ENCODE measurements at places on chromosomes 16 and 17. TPM values are rescaled to one million over a fixed set of nuclear protein-coding genes. Genes with fewer than 3 reads are reported as not detected.

Gene TM4SF5
- total RNA-seq = not detected

Gene RUNDC1
- 11.6 TPM for total RNA-seq

Gene KRT20
- not detected for total RNA-seq

Gene SLC47A2
- not detected for total RNA-seq

Gene ARHGAP23
- 0.73 TPM for total RNA-seq

Gene HSPB9
- total RNA-seq = not detected

DNA sequence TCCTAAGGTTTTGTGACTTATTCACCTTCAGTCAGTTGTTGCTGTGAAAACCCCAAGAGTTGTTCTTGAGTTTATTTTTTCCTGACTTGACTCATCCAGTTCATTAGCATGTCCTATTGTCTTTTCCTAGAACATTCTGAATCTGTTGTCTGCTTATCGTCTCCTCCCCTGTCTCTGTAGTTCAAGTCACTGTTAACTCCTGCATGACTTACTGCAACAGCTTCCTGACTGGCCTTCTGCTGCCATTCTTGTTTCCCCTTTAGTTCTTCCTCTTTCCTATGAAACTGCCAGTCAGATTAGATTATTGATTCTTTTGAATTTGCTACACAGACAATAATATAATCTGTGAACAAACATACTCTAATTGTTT lies 161.5 kb downstream of the FTO start:
- no peaks in the 10 kb centered on the region for H3K27me3 ChIP-seq
- no peak overlapping the region for H3K27ac ChIP-seq
- no peak overlapping the region for H3K4me3 ChIP-seq
- H3K36me3 ChIP-seq = peaks cover 4% of the 10 kb centered on the region
- H3K4me1 ChIP-seq = no peaks in the 10 kb centered on the region

DNA sequence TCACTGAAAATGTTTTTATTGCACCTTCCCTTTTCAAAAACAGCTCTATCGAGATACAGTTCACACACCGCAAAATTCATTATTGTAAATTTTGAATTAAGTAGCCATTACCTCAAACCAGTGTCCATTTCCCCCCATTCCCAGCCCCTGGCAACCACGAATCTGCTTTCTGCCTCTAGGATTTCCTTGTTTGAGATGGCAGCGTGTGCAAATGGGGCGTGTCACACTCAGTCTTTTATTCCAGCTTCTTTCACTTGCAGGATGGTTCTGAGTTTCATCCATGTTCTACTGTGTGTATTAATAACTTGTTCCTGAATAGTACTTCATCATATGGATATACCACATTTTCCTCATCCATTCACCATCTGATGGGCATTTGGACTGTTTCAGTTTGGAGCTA lies 14.8 kb downstream of the ACSF3 start:
- H3K4me1 ChIP-seq = peaks cover 14% of the 10 kb centered on the region
- H3K4me3 ChIP-seq = no peak overlapping the region

GRCh38 chr16:28318042-28318744 lies 25.9 kb downstream of the SBK1 start:
- no peak overlapping the region for H3K27ac ChIP-seq
- H3K36me3 ChIP-seq = peaks cover 17% of the 10 kb centered on the region
- H3K4me3 ChIP-seq = no peak overlapping the region

- H3K4me1 ChIP-seq = peaks cover 43% of the 10 kb centered on the region
- H3K27me3 ChIP-seq = no peaks in the 10 kb centered on the region
- DNase-seq = no peak
These were observed 1.7 kb upstream of the PRKCB start for GRCh38 chr16:23833960-23834685.

DNA sequence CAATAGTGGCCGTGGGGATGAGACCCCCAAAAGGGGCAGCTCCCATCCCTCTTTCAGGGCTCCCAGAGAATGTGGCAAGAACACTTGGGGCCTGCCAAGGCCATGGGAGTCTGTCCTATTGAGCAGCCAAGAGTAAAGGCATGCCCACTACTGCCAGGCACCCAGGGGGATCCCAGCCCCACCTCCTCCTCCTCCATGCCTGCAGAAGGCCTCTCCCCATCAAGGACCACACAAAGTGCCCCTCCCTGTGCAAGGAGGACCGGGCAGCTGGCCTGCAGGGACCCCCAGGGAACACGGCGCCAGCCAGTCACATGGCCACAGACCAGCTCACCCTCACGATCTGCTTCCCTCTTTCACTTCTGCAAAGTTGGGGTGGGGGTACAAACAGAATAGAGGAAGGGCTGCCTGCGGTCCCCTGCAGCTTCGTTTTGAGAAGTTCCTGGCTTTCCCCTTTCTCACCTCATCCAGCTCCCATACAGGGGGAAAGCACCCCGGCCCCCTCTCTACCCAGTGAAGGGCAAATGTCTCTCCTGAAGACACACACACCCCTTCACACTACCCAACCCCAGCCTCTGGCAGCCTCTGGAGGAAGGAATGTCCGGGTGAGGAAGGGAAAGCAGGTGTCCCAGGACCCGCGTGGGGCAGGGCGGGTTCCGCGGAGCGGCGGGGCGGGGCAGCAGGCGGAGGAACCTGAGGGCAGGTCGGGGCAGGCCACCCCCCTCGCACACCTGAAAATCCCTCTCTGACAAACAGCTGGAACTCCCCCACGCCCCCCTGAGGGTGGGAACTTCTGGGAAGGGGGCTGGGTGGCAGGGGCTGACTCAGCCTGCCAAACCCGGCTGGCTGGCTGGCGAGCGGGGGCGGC lies 2.0 kb downstream of the PPP1R9B start:
- H3K4me1 ChIP-seq = peaks cover 77% of the 10 kb centered on the region
- peak overlapping the region; percentile 86 for H3K4me3 ChIP-seq
- H3K36me3 ChIP-seq = peaks cover 34% of the 10 kb centered on the region
- peak; percentile 78 for DNase-seq

GRCh38 chr16:84782846-84783245 lies 36.9 kb upstream of the CRISPLD2 start:
- peaks cover 24% of the 10 kb centered on the region for H3K36me3 ChIP-seq
- DNase-seq = no peak
- no peak overlapping the region for H3K27ac ChIP-seq
- H3K27me3 ChIP-seq = no peaks in the 10 kb centered on the region

DNA sequence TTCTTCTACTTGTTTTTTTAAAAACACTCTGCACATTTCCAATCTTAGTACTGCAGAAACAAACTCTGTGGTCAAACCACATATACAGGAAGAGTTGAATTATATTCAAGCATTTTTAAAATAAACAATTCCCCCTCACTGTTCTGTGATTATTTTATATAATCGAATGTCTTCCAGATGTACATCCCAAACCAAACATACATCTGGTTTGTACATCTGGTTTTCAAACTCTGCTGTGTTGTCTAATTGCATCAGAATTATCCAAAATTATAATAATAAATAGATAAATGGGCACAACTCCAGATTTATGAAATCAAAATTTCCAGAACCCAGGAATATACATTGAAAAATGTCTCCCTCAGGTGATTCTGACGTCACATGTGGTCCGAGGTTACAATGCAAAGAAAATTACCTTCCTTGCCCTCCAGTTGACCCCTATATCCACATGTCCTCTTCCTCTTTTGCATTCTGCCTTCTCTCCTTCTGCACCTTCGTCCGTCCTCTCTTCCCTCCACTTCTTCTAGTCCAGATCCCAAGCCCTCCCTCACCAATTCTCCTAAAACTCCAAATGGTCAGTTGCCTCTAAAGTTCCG lies 13.3 kb upstream of the CCDC144A start:
- no peak for DNase-seq
- H3K36me3 ChIP-seq = no peaks in the 10 kb centered on the region
- H3K27ac ChIP-seq = no peak overlapping the region
- H3K4me1 ChIP-seq = no peaks in the 10 kb centered on the region
- H3K27me3 ChIP-seq = no peaks in the 10 kb centered on the region
- H3K4me3 ChIP-seq = no peak overlapping the region

GRCh38 chr17:43548689-43549379 lies 2.7 kb upstream of the ETV4 start:
- H3K27ac ChIP-seq = no peak overlapping the region
- H3K4me3 ChIP-seq = no peak overlapping the region
- peaks cover 31% of the 10 kb centered on the region for H3K4me1 ChIP-seq
- peaks cover 67% of the 10 kb centered on the region for H3K27me3 ChIP-seq
- DNase-seq = no peak

DNA sequence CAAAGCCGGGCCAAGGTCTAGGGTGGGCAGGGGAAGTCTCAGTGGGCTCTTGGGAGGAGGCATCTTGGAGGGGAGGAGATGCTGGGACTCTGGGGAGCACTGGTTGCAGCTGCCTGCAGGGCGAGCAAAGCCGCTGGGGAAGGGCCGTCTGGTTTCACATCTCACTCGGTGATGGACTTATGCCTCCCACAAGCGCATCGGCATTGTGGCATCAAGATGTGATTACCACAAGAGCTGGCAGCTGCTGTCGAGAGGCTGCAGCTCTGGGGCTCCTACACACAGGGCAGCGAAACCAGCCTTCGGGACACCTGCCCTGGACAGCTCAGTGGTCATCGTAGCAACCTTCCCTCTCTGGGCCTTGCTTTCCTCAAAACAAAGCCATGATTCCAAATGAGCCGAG lies 3.1 kb upstream of the KCNJ12 start:
- no peak overlapping the region for H3K4me3 ChIP-seq
- H3K4me1 ChIP-seq = peaks cover 11% of the 10 kb centered on the region
- no peak for DNase-seq

DNA sequence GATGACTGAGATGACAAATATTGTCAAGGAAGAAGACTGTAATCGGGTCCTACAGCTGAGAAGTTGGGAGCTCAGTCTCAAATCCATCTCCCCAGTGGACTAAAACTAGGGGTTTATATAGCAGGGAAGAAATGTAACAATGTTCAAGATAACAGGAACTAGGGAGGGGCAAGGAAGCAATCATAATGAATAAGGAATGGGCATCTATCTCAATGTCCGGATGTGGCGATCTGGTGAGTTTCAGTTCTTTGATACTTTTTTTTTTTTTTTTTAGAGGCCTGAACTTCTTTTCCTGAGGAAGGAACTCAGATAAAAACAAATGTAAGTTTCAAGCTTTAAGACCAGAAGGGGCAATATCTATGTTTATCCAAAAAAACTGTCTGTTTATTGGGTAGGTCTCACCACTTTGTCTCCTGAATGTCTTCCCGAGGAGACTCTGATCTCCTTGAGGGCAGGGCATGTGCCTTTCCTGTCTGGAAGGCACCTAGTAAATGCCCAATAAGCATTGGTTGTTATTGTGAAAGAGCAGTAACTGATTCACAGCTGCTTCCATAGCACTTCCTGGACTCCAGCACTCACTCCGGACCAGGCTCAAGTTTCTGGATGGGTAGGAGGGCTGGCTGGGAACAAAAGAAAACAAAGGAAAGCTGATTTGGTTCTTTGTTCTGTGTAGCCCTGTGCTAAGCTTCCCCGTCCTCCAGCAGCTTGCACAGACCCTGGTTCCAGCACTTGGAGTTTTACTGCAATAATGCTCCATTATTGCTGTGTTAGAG lies 51.9 kb downstream of the MEOX1 start:
- H3K4me3 ChIP-seq = no peak overlapping the region
- H3K27ac ChIP-seq = no peak overlapping the region
- H3K36me3 ChIP-seq = no peaks in the 10 kb centered on the region
- no peaks in the 10 kb centered on the region for H3K4me1 ChIP-seq

DNA sequence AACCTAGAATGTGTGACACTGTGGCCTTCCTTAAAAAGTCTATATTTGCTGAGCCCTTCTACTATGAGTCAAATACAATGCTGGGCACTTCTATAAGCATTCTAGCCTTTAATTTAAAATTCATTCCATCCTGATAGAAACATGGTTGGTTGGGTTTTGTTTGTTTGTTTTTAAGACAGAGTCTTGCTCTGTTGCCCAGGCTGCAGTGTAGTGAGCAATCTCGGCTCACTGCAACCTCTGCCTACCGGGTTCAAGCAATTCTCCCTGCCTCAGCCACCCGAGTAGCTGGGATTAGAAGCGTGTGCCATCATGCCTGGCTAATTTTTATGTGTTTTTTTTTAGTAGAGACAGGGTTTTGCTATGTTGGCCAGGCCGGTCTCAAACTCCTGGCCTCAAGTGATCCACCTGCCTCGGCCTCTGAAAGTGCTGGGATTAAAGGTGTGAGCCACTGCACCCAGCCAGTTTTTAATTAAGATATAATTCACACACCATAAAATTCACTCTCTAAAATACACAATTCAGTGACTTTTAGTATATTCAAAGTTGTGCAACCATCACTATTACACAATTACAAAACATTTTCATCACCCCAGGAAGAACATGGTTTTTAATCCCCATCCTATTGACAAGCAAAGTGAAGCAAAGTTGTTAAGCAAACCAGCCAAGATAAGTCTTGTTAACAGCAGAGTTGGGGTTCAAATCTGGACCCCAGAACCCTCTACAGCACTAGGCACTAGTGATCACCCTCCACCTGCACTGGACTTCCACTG lies 42.8 kb downstream of the CMTM4 start:
- DNase-seq = no peak
- no peak overlapping the region for H3K27ac ChIP-seq
- H3K36me3 ChIP-seq = no peaks in the 10 kb centered on the region
- no peak overlapping the region for H3K4me3 ChIP-seq
- peaks cover 3% of the 10 kb centered on the region for H3K27me3 ChIP-seq
- H3K4me1 ChIP-seq = peaks cover 6% of the 10 kb centered on the region

- no peak for DNase-seq
- H3K36me3 ChIP-seq = no peaks in the 10 kb centered on the region
- H3K27ac ChIP-seq = no peak overlapping the region
- H3K4me3 ChIP-seq = no peak overlapping the region
These were observed 6.8 kb upstream of the SP6 start for GRCh38 chr17:47857551-47858455.

DNA sequence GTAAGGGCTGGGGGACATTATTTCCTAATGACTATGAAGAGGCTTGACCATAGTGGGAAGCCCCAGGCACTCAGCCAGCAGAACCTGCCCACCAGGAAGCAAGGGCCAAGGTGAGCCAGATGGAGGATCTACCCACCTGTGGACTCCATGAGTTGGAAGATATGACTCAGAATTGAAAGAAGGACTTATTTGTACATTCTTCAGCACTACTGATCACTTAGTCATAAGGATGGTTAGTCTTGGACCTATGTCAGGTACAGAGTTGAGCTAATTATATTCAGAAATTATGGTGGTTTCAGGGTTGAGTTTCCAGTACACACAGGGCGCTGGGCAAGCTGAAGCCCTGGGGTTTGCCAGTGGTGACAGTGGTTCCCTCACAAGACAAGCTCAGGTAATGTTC lies 24.0 kb upstream of the GRIN2A start:
- H3K4me3 ChIP-seq = no peak overlapping the region
- no peak overlapping the region for H3K27ac ChIP-seq
- H3K36me3 ChIP-seq = no peaks in the 10 kb centered on the region
- no peak for DNase-seq
- H3K27me3 ChIP-seq = no peaks in the 10 kb centered on the region
- H3K4me1 ChIP-seq = no peaks in the 10 kb centered on the region

GRCh38 chr16:67653128-67653788 lies 6.8 kb downstream of the ACD start:
- no peak for DNase-seq
- H3K36me3 ChIP-seq = peaks cover 87% of the 10 kb centered on the region
- H3K27ac ChIP-seq = no peak overlapping the region
- no peaks in the 10 kb centered on the region for H3K27me3 ChIP-seq

GRCh38 chr16:1194665-1195392 lies 30.2 kb downstream of the TPSG1 start:
- peaks cover 5% of the 10 kb centered on the region for H3K4me1 ChIP-seq
- no peak overlapping the region for H3K4me3 ChIP-seq
- H3K36me3 ChIP-seq = no peaks in the 10 kb centered on the region
- peak; percentile 40 for DNase-seq

GRCh38 chr16:8956265-8957062 lies 7.2 kb downstream of the USP7 start:
- H3K4me3 ChIP-seq = no peak overlapping the region
- H3K4me1 ChIP-seq = peaks cover 92% of the 10 kb centered on the region
- no peak overlapping the region for H3K27ac ChIP-seq
